Stimulated activated CD4-positive, alpha-beta T cell treated with anti-CD3 and anti-CD28 coated beads, Interleukin-12 subunit alpha, Interleukin-12 subunit beta, amount 100 ng/mL, for 4 hours (primary cell): ENCODE measurements at places on chromosomes 13 and 19.

DNA sequence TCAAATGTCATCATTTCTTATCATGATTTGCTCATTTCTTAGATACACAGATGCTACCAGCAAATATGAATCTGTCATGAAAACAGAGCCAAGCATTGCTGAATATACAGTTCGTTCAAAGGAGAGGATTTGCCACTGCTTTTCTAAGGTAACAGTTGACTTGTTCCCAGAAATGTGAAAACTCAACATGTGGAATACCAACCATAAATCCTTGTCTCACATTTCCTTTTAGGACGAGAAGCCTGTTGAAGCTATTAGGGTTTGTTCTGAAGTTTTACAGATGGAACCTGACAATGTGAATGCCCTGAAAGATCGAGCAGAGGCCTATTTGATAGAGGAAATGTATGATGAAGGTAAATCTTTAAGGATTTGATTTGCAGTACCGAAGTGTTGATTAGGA, 86.7 kb downstream of the DNAJC3 start:
- no peak for DNase-seq

GRCh38 chr13:33934343-33934742, 116.4 kb downstream of the RFC3 start:
- no peak for DNase-seq

GRCh38 chr19:35264268-35265125, 4.3 kb upstream of the USF2 start:
- DNase-seq = no peak

- no peak for DNase-seq
Observed at GRCh38 chr19:22628401-22628800, 5.7 kb upstream of the ZNF492 start.

DNA sequence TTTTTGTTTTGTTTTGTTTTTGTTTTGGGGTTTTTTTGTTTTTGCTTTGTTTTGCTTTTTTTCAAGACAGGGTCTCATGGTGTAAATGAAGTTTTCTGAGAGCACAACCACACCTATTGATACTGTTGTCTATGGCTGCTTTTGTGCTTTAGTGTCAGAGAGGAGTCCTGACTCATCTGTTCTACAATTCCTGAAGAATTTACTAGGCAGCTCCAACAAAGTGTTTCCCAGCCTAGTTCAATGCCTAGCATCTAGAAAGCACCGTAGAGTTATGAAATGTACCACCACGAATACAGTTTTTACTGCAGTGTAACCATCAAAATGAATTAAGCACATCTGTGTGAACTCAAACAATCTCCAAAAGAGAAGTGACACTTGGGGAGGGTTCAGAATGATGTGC, 21.2 kb downstream of the SAFB start:
- DNase-seq = no peak

DNA sequence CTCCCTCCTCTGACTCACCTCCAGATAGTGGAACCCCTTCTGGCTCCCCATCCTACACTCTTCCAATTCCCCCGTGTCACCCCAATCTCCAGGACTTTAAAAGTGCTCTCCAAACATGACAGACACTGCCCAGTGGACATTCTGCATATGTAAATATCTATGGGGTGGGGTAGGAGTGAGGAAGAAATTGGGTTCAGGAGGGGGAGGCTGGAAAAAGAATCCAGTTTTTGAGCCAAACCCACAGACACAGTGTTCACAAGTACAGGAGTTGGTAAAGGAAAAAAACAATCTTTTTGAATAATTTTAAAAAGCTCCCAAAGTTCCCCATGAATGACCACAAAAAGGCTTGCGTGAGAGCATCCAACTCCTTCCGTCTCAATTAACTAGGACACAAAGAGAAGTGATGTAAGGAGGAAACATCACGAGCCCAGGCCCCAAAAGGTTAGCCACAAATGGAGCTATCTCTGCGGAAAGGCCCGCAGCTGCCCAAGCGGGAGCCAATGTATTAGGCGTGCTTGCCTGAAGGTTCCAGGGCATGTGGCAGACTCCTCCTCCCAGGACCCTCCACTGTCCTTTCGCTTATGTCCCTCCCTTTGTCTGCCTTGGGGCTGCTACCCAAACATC, 18.0 kb downstream of the ZC3H4 start:
- no peak for DNase-seq

DNA sequence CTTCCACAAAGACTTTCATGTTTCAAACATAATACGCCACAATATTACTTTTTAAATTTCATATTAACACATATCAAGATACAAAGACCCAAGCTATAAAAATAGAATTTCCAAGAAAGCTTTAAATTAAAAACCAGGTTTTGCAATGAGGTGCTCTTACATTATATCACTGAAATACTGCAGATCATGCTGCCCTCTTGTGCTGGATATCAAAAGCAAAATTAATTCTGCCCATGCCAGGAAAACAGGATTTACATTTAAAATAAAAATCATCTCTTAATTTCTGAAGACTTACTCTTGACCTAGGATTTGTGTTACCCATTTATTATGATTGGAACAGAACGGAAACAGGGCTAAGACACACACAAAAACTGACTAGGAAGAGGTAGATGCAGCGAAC, 145.0 kb downstream of the ABCC4 start:
- DNase-seq = no peak

- DNase-seq = no peak
Observed at GRCh38 chr13:73341748-73342147, 282.9 kb downstream of the KLF5 start.

GRCh38 chr13:43963726-43964125, 84.0 kb downstream of the LACC1 start:
- DNase-seq = no peak

DNA sequence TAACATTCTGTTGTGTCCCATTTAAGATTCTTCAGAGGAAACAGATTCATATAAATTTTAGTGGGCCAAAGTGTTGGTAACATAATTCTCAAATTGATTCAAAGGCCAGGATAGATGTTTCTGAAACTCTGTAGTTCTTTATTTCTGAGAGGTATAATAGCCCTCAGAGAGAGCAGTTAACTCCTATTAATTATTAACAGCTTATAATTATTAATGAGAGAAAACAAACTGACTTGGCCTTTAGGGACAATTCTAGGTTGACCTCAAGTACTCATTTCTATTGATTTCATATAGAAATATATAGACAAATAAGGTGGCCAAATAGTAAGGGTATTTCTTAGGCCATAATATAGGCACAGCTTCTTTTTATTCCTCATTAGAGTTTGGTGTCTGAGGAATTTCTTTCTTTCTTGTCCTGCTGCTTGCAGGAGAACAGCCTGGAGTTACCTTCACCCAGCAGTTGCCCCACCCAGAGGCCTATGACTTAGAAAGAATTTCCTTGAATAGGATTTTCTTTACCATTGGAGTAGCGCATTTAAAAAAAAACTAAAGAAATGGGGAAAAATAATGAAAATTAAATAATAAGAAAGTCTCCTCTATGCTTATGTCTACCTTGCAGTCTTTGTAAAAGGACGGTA, 1430.1 kb upstream of the SPRY2 start:
- no peak for DNase-seq

- DNase-seq = no peak
Observed at GRCh38 chr13:44125943-44126469, 246.3 kb downstream of the LACC1 start.

GRCh38 chr19:55673889-55674288, 1.1 kb upstream of the EPN1 start:
- no peak for DNase-seq

DNA sequence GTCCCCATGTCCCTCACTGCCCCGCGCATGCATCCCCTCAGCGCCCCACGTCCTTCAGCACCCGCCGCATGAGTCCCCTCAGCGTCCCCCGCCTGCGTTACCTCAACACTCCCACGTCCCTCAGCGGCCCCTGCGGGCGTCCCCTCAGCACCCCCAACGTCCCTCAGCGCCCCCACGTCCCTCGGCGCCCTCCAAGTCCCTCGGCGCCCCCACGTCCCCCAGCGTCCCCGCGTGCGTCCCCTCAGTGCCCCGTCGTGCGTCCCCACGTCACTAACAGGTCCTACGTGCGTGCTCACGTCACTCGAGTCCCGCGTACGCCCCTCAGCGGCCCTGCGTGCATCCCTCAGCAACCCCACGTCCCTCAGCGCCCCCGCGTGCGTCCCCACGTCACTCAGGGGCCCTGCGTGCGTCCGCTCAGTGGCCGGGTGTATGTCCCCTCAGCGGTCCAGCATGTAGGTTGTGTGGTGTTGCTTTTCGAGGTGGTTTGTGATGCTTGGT, 19.5 kb upstream of the GAS6 start:
- no peak for DNase-seq

DNA sequence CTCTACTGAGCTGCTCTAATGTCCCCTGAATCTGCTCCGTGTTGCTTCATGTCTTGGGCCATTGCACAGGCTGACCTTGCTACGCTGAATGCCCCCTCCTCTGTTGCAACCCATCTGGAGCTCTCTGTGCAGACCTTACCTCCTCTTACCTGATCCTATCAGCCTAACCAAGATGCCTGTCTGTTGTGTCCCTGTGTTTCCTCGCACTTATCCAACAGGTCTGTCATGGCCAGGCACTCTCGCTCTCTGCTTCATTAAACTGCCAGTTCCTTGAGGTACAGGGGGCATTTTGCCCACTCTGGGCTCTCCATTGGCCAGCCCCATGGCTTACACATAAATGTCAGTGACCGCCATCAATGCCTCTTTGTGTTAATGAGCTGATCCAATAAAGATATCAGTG, 277.7 kb upstream of the TSHZ3 start:
- DNase-seq = no peak

DNA sequence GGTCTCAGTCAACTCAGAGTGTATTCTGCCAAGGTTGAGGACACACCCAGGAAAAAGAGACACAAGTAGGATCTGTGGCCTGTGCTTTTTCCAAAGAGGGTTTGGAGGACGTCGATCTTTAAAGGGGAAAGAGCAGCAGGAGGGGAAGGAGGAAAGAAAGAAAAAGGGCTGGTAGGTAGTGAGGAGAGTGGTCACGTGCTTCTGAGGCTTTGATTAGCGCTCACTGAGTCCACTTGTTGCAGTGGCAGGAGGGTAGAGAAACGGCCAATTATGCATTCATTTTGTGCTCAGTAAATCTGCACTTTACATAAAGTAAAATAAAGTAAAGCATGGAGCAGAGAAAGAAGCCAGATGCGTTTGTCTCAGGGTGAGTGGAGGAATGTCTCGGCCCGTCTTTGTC, 126.0 kb upstream of the VSTM2B start:
- no peak for DNase-seq

DNA sequence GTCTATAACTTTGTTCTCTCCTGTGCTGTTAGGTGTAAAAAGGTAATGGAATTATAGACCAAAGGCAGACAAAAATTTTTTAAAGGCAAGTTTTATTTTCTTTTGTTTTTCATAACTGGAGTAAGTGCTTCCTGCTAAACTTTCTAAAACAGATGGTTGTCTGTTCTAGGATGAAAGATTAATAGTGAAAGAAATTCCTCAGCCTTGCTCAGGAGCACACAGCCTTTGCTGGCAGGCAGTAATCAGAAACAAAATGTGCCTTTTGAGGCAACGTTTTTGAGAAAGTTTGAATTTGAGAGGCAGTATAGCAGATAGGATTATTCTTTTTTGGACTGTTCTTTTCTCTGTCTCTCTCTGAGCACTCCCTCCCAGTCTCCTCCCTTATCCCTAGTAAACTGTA, 2749.5 kb downstream of the PCDH9 start:
- no peak for DNase-seq

DNA sequence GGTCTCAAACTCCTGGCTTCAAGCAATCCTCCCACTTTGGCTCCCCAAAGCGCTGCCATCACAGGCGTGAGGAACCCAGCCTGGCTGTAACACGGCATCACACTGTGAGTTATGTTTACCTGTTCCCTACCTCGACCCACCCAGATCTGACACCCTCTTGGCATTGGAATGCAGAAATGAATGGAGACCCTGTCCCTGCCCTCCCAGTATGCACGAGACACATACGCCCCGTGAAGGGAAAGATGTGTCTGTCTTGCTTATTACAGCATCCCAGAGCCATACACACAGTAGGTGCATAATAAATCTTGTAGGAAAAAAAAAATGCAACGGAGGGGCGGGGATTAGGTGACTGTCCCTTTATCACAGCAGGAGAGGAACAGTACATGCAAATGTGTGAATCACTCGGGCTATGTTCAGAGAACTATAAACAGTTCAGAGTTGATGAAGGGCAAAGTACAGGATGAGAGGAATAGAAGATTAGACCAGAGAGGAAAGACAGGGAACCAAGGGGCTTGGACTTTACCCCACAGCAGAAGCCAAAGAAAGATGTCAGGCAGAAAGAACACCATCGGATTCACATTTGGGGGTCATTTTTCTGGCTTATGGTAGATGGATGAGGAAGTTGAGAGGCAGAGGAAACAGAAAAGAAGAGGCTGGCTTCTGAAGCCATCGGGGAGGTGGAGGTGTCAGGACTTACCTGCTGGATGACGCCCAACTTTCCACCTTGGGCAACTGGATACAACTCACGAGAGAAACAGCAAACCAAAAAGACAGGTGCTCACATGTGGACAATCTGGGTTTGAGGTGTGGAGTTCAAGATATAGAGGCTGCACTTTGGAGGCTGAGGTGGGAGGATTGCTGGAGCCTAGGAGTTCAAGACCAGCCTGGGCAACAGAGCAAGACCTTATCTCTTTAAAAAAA, 94.3 kb downstream of the INSR start:
- no peak for DNase-seq

DNA sequence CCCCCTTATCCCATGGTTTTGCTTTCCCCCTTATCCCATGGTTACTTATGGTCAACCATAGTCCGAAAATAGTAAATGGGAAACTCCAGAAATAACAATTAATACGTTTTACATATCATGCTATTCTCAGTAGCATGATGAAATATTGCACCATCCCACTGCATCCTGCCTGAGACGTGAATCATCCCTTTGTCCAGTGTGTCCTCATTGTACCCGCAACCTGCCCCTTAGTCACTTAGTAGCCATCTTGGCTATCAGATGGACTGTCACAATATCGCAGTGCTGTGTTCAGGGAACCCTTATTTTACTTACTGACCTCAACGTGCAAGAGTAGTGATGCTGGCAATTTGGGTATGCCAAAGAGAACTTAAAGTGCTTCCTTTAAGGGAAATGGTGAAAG, 10.5 kb upstream of the NBEA start:
- no peak for DNase-seq

DNA sequence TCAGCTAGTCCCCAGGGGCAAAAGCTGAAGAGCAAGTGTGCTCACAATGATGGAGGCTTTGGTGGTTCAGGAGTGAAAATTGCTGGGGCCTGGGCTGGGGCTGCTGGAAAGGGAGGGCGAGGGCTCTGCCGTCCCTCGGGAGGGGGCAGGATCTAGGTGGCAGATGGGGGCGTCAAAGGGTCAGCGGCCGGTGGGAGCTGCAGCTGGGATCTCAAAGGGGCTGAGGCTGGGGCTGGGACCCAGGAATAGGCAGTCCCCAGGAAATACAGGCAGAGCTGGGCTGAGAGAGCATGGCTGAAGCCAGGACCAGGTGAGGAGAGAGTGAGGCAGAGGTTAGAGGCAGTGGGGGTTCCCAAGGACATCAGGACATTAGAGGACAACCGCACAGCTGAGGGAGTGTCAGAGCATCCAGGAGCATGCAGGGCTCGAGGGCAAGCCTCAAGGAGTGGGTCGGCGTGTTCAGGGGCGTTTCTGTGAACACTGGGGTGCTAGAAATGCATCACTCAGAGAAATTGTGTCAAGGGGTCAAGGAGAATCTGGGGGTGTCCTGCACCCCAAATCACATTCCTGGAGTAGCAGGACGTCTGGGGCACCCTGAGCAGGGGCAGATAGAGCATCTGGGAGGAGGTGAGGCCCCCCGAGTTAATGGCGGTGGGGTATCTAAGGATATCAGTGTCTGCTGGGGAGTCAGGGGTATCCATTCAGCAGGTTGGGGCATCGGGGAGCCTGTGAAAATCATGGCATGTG, 1.2 kb upstream of the SYNE4 start:
- DNase-seq = no peak
